Stimulated activated CD8-positive, alpha-beta memory T cell treated with anti-CD3 and anti-CD28 coated beads, Interleukin-4, amount 100 ng/mL, for 4 hours (primary cell): ENCODE measurements at places on chromosomes 13 and 19.

- DNase-seq = no peak
These were observed at the start of gene SSC5D for GRCh38 chr19:55487924-55488687. SSC5D (plus strand) TSS chr19:55488436; CDS start chr19:55488590, 154 bp downstream.

DNA sequence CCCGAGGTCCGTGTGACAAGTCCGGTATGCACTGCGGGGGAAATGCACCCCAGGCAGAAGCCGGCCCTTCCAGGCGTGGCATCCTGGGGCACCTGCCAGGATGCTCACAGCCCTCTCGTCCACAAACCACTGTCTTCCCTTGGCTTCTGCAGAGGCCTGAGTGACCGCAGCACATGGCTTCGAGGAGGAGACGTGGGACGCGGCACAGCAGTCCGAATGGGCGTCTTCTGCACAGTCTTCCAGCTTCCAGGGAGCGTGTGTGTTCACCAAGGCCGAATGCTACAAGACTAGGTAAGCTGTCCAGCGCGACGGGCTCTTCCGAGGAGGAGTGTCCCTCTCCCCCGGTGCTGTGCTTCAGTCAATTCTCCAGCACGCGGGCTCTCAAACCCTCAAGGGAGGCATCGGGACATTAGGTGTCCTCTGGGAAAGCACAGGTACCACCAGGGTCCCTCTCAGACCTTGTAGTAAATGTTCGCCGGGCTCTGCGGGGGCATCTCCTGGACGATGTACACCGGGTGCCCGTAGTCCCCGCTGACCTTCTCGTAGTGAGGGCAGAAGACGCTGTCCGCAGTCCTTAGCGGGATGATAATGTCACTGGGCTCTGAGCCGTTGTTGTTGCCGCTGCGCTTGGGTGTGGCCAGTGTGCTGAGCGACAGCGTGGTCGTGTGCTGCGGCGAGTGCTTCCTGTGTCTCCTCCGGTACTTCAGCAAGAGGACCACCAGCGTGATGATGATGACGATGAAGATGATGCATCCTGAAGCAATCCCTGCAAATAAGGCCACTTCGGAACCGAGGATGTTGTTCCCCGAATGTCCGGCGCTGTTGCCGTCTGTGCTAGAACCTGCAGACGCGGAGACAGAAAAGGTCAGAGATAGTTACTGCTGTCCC is 42.6 kb downstream of the EFNB2 start:
- DNase-seq = no peak

- DNase-seq = no peak
These were observed 1312.4 kb downstream of the PCDH9 start for GRCh38 chr13:65917731-65918130.

- no peak for DNase-seq
These were observed 95.0 kb upstream of the IRS2 start for GRCh38 chr13:109881347-109881725.

GRCh38 chr13:113732176-113732960 is 26.7 kb upstream of the TMEM255B start:
- DNase-seq = no peak

- DNase-seq = no peak
These were observed 18.5 kb downstream of the AP3D1 start for GRCh38 chr19:2132731-2133490.

GRCh38 chr19:35493971-35494370 is 3.7 kb upstream of the KRTDAP start:
- DNase-seq = no peak

DNA sequence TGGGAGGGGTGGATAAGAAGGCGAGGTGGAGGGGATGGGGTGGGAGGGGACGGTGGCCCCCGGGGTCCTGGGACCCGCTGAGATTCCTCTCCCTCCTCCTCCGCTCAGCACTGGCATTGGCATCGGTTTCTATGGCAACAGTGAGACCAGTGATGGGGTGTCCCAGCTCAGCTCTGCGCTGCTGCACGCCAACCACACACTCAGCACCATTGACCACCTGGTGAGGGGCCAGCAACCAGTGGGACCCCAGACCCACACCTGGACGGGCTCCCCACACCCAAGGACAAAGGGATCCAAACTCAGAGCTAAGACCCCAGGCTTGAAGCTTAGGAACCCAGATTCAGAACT is 5.9 kb downstream of the TTYH1 start:
- no peak for DNase-seq

GRCh38 chr13:85698256-85698655 is 101.0 kb downstream of the SLITRK6 start:
- DNase-seq = no peak

DNA sequence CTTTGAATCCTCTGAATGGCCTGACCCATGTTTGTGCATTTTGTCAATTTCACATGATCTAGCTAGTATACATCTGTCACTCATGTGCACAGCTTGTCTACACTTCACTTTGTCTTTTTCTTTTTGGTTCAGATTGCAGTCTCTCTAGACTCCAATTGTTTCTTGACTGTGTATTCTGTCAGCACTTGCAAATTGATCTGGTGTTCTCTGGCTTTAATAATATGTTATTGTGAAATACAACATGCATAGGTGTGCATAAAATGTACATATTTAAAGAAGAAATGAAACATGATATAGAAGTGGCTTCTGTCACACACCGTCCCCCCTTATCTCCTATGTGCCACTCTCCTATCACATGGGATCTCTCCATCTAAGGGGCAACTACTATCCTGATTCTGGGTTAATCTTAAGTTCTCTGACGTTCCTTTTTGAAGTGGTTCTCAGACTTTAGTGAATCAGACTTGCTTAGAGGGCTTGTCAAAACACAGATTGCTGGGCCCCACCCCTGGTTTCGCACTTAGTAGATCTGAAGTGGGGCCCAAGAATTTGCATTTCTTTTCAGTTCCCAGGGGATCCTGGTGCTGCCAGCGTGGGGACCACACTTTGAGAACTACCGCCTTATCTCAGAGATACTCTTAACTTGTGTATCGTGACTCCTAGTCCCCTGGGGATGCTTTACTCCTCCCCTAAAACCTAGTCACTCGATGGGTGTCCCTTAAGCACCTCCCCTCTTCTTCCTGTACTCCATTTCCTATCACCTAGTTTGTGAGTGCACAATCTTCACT is 5.8 kb downstream of the KRTDAP start:
- DNase-seq = no peak

GRCh38 chr13:101325423-101325822 is 90.9 kb downstream of the NALCN start:
- no peak for DNase-seq

DNA sequence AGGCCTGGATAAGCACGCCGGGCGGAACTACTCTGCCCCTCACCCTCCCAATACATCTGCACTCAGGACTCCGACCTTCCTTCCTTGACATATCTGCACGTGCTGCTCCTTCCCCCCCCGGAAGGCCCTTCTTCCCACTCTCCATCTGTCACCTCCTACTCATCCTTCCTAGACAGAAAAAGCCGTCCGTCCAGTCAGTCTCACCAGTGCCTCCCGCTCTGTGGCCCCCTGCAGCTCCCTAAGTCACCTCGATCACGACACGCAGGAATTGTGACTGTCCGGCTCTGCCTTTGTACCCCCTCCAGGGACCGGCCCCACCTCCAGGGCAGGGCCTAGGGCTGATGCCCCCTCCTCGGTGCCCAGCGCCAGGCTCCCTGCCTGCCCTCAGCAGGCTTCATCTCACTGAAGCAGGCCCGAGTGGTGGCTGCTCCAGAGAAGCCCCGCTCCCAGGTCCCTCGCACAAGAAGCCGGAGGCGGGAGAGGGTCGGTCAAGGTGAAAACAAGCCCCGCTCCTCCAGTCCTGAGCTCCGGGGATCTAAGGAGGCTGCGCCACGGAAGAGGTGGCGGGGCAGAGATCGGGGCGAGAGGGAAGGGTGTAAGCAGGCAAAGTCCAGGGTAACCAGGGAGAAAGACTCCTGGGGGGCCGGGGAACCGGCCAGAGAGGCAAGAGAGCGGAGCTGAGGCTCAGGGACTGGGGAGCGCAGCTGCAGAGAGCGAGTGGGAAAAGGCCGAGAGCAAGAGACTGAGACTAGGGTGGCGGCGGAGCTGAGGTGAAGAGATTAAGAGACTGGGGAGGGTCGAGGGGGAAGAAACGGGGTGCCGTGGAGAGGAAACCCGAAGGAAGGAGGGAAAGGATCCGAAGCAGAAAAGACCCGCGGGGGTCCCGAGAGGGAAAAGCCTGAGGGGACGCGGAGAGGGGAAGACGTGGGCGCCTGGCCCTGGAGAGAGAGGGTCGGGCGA is 1.1 kb downstream of the PPP6R1 start:
- no peak for DNase-seq

GRCh38 chr19:4052114-4052992 is 14.3 kb downstream of the ZBTB7A start:
- no peak for DNase-seq

GRCh38 chr13:59415498-59415897 is 748.2 kb downstream of the DIAPH3 start:
- no peak for DNase-seq

DNA sequence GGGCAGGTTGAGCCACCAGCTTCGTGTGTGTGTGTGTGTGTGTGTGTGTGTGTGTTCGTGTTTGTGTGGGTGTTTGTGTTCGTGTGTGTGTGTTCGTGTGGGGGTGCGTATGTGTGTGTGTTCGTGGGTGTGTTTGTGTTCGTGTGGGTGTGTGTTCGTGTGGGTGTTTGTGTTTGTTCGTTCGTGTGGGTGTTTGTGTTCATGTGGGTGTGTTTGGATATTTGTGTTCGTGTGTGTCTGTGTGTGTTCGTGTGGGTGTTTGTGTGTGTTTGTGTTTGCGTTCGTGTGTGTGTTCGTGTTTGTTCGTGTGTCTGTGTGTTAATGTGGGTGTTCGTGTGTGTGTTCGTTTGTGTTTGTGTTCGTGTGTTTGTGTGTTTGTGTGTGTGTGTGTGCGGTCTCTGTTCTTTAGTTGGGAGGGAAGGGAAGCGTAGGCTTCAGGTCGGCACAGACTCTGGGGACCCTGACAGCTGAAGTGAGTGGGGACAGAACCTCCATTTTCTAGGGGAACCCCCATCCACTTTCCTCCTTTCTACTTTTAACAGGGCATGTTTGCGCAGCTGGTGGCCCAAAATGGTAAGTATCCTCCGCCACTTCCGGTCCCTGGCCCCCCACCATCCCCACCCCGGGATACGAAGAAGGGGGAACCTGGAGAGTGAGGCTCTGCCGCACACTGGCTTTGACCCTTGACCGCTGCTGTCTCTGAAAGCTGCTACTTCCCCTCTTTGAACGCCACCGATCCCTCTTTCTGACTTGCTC is 1.6 kb downstream of the TNFSF9 start:
- DNase-seq = no peak
